ENCODE measurements at places on chromosomes 7 and 10. TPM values are rescaled to one million over a fixed set of nuclear protein-coding genes. Genes with fewer than 3 reads are reported as not detected.

Gene PRR15
- total RNA-seq: 15.9 TPM

Gene HOXA6
- 40.1 TPM for total RNA-seq

Gene SEMA3C
- total RNA-seq: 14.3 TPM

Gene SFR1
- total RNA-seq: 5.4 TPM

Gene TSPAN33
- total RNA-seq: 41.7 TPM

Gene FLNC
- total RNA-seq: 0.27 TPM

Gene CDH23
- total RNA-seq: 0.81 TPM

Gene HOXA5
- total RNA-seq: 30.4 TPM

Gene GPR22
- not detected for total RNA-seq

Gene SKIDA1
- 1.1 TPM for total RNA-seq

Gene MACC1
- total RNA-seq: 6.7 TPM

Gene GSTO2
- 5.7 TPM for total RNA-seq

Gene NOS3
- total RNA-seq: 0.27 TPM

Gene EVX1
- not detected for total RNA-seq

Gene ASB15
- total RNA-seq: under 0.01 TPM

Gene ADCYAP1R1
- not detected for total RNA-seq

Gene CDC14C
- total RNA-seq: not detected

Gene MACROH2A2
- total RNA-seq: 2.2 TPM

Gene CCDC146
- 1.9 TPM for total RNA-seq

Gene MEOX2
- total RNA-seq: not detected

Gene SLC26A4
- 0.27 TPM for total RNA-seq

Gene CYP3A4
- total RNA-seq: not detected

Gene SDK1
- total RNA-seq: 0.81 TPM

Gene SSC4D
- 0.81 TPM for total RNA-seq

Gene EPO
- total RNA-seq: not detected

Gene GDF10
- total RNA-seq: 1.1 TPM

Gene DGKB
- not detected for total RNA-seq

Gene ITPRID1
- total RNA-seq: not detected

Gene GRID1
- total RNA-seq: under 0.01 TPM

Gene ERV3-1
- total RNA-seq: 19.7 TPM

Gene PPP1R17
- total RNA-seq: under 0.01 TPM

Gene CCZ1B
- 15.1 TPM for total RNA-seq

Gene ADAM22
- 7.0 TPM for total RNA-seq

Gene RAB19
- 3.2 TPM for total RNA-seq

Gene GNAT3
- not detected for total RNA-seq

Gene ANXA8
- under 0.01 TPM for total RNA-seq

Gene PTF1A
- total RNA-seq: not detected

Gene FXYD4
- total RNA-seq: not detected

Gene NEUROG3
- under 0.01 TPM for total RNA-seq

Gene THSD7A
- 0.81 TPM for total RNA-seq
